ENCODE measurements at places on chromosomes 1 and 21.

DNA sequence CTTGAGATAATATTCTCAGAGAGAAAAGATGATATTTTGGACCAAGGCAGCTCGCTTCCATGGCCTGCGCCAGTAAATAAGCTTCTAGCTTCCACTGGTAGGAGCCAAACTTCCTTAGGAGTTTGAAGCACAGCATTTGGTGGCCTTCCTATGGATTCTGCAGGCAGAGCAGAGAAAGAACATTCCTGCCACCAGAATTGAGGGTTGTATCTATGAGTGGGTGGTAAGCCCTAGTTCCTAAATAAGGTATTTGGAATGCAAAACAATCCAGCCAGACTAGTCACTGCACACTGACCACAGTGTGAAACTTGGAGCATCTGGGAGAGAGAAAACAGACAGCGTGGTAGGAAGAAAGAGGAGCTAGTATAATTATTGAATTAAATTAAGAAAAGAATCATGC lies 54.1 kb upstream of the BCAR3 start:
- no peak for DNase-seq

GRCh38 chr1:10599194-10599861 lies 124.6 kb downstream of the PEX14 start:
- DNase-seq = no peak

GRCh38 chr1:174837386-174837785 lies 162.4 kb upstream of the CACYBP start:
- DNase-seq = no peak

DNA sequence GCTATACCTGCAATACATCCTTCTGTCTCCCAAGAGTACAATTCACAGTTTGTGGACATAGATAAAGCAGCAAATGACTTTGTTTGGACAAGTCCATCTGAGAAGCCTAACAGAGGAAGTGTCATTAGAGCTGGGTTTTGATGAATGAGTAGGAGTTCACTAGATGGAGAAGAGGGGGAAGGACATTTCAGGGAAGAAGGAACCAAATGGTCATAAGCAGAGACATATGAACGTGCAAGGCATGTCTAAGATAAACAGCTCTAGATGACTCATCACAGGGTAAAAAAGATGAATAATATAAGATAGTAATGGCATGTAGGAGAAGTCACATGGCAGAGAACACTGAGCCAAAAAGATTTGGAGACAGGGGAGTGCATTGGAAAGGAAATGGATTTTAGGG lies 54.5 kb downstream of the HMGB4 start:
- DNase-seq = no peak

GRCh38 chr1:217048104-217048707 lies 325.0 kb upstream of the ESRRG start:
- DNase-seq = peak; percentile 24

DNA sequence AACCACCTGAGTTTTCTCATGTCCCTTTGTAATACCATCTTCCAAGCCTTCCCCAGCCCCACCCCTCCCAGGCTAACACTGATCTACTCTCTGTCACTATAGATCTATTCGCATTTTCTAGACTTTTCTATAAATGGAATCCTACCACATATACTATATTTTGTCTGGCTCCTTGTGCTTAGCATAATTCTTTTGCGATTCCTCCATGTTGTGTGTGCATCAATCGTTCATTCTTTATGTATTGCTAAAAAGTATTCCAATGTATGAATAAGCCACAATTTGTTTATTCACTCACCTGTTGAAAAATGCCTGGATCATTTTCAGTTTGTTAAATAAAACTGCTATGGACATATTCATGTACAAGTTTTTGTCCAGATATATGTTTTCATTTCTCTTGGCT lies 66.7 kb upstream of the DPT start:
- no peak for DNase-seq

DNA sequence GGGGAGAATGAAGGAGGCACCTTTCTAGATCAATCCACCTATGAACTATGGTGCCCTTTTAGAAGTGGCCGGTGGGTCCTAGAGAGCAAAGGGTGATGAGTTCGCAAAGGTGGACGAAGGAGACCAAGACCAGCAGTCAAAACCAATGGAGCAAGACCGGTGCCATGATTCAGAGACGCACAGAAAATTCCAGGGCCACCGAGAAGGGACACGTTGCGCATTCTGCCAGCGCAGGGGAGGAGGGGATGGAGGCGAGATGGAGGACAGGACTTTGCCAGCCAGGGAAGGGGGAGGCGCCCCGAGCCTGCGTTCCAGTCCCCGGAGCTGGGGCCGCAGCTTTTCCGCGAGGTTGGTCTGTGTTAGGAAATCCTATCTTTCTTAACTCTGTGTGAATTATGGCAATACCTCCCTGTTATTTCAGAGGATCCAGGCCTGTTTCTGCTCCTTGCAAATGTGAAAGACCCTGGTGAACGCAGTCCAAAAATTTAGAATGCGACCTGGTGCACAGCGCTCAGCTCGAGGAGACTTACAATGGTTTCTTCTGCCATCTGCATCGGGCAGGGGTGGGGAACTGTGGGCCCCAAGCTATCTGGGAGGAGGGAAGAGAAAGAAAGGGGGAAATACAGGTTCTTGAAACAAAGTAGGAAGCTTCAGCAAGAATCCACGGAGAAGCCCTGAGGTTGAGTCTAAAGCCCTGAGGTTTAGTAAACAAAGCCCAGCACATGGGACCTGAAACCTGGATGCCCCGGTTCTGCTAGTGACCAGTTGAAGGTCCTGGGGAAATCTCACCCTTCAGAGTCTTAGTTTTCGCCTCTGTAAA lies 129.4 kb downstream of the MRPS6 start:
- no peak for DNase-seq

- no peak for DNase-seq
Observed at GRCh38 chr21:26506956-26507355, 66.1 kb downstream of the CYYR1 start.

DNA sequence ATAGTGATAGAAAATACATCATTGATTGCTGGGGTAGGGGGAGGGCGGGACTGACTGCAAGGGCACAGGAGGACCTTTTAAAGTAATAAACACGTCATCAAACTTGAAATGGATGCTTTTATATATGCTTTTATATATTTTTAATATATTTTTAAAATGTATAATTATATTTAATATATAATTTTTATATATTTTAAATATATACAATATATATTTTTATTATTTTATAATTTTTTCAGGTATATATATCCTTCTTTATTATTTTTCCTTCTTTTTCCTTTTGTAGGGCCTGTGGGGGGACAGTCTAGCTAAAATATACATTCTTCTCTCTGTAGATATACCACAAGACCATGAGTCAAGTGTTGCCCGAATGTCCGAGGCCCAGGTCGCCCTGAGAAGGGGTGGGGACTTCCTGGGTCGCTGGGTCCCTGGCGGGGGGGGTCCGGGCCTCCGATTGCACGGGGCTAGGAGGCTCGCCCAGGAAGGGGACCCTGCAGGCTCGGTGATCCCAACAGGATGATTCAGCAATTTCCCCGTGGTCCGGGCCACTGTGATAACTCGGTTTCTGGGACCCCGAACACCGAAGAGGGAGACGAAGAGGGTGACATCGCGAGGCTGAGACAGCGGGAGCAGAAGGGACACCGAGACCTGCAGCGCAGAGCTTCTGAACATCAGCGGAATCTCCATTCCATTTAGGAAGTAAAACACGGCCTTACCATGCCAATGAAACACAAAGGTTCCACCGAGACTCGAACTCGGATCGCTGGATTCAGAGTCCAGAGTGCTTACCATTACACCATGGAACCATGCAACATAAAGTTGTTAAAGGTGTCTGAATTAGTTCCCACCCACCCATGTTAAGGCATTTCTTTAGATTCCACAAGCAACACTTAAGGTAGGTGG lies 112.5 kb upstream of the NBPF11 start:
- no peak for DNase-seq

- DNase-seq = no peak
Observed at GRCh38 chr1:27503033-27503432, 13.1 kb upstream of the WASF2 start.

DNA sequence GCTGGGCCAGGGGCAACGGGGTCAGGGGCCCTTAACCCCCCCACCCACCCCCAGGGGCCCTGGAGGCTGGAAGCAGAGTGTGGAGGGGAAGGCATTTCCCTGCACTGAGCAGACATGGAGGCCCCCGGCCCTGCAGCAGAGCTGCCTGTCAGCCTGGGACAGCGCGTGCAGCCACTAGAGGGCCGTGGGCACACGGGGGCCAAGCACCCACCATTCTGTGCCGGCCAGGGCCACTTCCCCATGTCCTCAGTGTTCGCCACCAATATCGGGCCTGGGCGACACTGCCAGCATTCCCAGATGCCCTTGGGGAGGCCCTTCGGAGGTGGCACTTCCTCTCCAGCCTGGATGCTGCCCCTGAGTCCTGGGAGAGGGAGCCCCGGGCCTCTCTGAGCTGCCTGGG lies 23.2 kb upstream of the ARHGEF16 start:
- no peak for DNase-seq

DNA sequence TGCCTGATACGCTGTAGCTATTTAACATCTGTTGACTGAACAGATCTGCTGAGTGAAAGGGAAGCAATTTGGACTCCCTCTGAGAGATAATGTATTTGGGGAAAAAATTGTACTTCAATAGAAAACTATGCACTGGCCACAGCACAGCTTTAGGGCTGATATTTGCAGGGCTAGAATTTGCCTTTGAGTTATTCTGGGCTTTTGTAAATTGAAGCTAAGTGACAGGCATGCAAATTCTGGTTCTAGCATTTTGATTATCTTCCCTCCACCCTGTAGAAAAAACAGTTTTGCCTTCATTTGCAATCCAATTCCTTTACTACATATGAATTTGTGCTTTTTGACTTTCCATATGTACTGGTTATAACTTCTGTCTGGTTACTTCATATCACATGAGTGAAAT lies 7.9 kb downstream of the KYAT3 start:
- DNase-seq = no peak

GRCh38 chr1:225299624-225300023 lies 128.2 kb downstream of the LBR start:
- no peak for DNase-seq

DNA sequence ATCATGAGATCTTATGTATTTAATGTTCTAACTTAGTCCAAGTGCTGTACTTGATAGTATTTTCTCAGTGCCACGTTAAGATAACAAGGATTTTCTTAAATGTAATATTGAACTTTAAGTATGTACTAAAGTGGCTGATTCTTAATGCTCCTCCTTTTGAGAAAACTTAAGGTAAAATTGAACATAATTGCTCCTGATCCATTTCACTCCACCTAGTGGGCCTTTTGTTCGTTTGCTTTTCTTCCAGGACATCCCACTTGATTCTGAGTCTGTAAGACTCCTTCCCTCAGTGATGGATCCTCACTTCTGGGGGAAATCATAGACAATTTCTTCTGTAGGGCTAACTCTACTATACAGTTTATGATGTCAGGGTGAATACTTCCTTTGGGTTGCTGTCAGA lies 173.1 kb downstream of the LMO4 start:
- DNase-seq = no peak

DNA sequence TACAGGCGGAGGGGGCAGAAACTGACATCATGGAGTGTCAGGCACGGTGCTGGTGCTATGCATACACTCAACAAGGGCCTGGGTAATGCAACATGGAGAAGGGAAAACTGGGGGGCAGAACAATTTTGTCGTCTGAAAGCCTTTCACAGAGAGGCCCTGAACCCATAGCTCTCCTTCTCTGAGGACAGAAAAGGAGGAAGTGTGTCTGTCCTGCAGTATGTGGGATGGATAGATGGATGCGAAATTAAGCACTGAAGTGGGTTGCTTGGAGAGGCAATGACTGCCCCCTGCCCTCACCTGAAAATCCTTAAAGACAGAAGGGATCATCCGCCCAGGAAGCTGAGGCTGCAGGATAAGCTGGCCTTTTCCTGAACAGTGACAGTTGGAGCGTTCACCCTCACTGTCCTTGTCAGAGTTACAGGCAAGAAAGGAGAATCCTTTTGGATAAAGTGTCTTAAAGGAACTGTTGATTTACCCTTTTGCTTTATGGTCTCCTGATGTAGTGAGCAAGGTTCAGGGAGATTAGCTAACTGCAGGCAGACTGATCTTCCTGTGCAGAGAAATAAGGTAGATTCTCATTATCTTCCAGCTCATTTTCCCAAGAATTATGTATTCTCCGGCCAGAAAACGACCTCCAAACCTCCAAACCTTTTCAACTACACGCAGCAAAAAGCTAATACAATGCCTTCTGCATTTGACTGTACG lies 1.6 kb upstream of the FAM20B start:
- no peak for DNase-seq

DNA sequence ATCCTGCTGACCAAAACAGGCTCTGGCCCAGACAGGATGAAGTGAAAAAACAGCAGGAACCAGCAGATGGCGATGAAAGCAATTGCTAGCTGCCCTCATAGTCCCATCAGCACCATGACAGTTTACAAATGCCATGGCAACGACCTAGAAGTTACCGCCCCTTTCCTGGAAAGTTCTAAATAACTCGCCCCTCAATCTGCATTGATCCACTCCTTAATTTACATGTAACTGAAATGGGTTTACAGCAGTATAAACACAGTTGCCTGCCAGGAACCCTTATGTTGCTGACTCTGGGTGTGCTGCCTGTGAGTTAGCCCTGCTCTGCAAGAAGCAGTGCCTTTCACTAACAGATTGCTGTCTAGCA lies 65.5 kb upstream of the CR1L start:
- peak; percentile 43 for DNase-seq

DNA sequence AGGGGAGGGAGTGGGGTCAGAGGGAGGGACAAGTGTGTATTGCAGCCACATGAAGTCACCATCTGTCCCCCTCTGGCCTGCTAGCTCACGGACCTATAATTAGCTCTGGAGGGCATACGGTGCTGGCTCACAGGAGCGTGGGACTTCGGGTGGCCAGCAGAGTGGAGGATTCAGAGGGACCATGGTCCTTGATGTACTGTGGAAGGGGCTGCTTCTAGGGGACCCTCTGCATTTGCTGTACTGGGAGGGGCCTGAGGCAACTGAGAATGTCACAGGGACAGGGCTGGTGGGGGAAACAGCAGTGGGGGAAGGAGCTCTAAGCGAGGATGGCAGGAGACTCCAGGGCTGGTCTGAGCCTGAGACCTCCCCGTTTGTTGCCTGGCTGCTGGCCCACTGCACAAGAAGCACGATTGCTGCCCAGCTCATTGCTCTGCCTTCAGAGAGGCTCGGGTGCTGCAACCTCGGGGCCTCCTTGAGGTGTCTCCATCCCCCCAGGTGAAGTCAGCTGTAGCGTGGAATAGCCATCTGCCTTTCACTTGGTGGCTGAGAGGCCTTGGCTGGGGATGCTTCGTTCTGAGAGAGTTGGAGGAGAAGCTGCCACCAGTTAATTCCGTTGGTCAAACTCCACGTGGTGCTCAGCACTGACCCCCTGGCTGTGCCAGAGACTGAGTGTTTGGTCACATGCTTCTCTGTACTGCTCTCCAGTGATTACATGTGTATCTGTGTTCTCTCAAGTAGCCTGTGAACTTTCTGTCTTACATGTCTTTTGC lies 2.7 kb downstream of the PPFIA4 start:
- DNase-seq = peak; percentile 6

DNA sequence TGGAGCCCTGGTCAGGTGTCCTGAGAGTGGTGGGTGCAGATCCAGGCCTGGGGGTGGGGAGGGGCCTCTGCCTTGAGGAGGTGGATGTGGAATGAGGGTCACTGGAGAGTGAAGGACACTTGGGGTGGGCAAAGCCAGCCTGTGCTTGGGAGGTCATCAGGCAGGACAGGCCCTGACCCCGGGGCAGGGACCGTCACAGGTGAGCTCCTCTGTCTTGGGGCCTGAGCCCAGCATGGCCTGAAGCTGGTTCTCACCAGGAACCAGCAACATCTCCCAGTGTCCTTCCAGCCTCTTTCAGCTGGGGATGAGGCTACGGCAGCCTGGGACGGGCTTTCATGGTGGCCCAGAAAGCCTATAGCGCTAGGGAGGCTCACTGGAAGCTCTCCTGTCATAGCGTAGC lies 831 bp upstream of the KRTAP10-2 start:
- DNase-seq = no peak
